Activated T-cell treated with anti-CD3 and anti-CD28 coated beads, Interleukin-2, amount 50 U/mL, for 72 hours (primary cell): ENCODE measurements at places on chromosomes 1 and 21. TPM values are rescaled to one million over a fixed set of nuclear protein-coding genes. Genes with fewer than 3 reads are reported as not detected.

ATP13A2 gene
- total RNA-seq = 22.2 TPM

NBPF10 gene
- total RNA-seq = 2.3 TPM

FMO3 gene
- not detected for total RNA-seq

GBP5 gene
- 135 TPM for total RNA-seq

C1orf87 gene
- total RNA-seq = not detected

BACE2 gene
- total RNA-seq = 1.1 TPM

MYBPH gene
- not detected for total RNA-seq

LCE1A gene
- not detected for total RNA-seq

S100PBP gene
- total RNA-seq = 45.5 TPM

OR2M3 gene
- not detected for total RNA-seq

LEMD1 gene
- total RNA-seq = 3.1 TPM

PDZK1 gene
- total RNA-seq = 0.39 TPM

NID1 gene
- total RNA-seq = 0.29 TPM

GCSAML gene
- total RNA-seq = 0.16 TPM

DNA sequence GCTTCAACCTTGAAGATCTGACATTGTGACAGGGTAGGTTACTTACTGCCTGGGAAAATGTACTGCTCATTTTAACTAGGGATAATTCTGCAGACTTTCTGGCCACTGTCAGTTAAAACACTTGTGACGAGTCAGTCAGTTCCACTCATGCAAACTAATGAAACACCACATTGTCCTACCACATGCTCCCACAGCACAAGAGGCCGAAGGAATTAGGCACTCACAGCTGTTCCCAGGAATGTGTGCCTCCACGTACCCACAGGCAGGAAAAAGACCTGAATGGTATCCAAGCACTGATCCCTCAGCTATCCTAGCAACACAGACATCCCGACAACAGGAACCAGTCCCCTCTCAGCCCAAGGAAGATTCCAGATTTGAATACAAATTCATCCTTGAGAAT is 12.3 kb downstream of the BCAR3 start:
- DNase-seq = no peak

- no peak for DNase-seq
Observed at GRCh38 chr1:176803596-176803995, 340.6 kb downstream of the PAPPA2 start.

DNA sequence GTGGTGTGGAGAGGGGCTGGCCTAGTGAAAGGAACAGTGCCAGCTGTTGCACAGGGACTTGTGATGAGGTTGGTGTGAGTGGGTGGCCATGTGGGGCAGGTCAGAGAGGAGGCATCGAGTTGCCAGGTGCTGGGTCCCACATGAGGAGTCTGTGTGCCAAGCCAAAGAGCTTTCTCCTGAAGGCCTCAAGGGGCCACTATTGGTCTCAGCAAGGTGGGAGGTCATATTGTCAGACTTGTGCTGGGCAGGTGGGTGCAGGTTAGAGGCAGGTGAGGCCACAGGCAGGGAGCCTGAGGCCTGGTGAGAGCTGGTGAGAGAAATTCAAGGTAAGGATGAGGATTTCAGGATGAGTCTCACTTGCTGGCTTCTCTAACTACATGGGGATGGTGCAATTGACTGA is 256.8 kb downstream of the DISC1 start:
- DNase-seq = no peak

DNA sequence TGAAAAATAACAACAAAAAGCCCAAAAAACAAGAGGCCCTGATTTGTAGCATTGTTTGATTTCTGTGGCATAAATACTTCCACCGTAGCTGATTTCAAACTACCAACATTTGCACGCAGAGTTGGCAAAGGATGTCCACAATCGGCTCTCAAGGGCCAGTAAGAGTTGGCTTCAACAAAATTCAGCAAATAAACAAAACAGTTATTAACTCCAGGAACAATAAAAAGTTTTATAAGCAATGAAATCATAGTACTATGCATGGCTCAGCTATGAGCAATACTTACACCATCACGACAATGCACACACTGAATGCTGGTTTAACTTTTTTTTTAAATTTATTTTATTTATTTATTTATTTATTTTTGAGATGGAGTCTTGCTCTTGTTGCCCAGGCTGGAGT is 8.7 kb upstream of the COX20 start:
- DNase-seq = no peak

GRCh38 chr1:2540816-2541492 is 10.9 kb upstream of the HES5 start:
- DNase-seq = no peak

DNA sequence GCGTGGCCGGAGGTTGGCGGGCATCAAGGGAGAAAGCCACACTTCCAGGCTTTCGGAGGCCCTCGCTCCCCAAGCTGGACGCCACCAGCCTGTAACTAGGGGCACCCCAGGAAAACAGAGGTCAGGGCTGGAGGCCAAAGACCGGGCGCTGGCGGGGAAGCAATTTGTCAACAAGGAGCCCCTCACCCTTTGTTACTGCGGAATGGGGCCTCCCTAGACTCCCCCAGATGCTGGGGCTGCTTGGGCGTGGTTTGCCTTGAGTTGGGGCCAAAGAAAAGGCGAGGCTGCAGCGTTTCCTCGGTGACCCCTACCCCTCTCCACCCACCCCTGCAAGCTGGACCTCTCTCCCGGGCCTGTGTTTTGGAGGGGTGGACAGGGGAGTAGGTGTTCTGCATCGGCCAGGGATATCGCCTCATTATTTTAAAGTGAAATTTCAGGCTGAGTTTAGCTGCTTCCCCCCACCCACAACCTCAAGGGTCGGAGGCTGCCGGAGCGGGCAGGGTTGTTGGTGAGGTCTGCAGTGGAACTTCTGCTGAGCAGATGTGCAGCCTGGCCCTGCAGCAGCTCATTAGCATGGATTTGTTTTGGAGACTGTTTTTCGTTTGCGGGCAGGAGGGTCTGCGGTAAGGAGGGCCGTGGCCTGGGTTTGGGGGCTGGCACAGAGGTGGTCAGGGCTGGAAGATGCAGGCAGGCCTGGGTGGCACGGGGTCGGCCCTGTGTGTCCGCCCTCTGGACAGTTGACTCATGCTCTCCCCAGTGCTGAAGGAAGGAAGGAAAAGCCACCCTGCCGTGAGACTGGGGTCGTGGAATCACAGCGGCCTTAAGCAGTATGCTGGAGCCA is 1.5 kb downstream of the NBL1 start:
- no peak for DNase-seq

DNA sequence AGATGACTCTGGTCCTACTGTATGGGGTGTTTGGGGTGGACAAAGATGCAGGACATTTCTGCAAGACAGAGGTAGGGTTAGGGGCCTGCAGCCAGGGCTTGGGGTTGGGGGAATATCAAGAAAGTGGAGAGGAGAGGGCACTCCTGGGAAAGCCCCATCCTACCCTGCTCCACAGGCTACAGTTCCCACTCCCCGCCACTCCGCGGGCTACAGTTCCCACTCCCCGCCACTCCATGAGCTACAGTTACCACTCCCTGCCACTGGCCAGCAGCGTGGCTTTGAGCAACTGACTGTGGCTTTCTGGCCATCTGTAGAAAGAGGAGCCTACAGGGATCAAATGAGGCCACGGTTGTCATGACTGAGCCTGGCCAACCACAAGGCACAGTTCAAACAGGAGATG is 93.8 kb upstream of the GRIK3 start:
- DNase-seq = no peak

DNA sequence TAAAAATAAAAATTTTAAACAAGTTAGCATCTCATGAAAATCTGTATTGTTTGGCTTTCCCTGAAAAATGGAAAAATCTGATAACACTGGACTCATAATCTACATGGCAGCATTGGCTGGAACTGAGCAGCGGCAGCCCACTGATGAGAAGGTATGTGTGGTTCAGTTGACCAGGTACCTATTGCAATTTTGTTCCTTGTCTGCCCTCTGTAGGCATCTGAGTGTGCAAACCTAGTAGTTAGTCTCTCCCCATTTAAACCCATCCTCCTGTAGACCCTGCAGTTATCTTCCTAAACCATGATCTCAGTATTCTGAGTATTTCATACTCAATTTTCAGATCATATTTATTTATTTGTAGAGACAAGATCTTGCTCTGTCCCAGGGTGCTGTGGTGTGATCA is 59.4 kb upstream of the SERBP1 start:
- peak; percentile 4 for DNase-seq

DNA sequence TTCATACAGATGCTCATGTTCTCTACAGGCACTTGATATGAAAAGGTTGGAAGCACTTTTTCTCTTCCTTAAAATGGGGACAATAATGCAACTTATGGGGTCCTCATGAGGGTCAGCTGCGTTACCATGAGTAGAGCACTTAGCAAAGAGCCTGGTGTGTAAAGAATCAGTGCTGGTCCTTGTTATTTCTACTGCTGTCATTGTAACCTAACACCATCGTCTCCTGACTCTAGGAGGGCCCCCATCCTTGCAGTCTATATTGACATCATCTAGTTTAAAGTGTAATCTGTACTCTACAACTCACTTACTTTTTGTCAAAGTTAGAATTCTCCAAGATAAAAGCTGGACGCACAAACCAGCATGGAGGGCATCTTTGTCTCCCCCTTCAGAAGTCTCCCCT is 2.4 kb downstream of the CAPN9 start:
- no peak for DNase-seq

DNA sequence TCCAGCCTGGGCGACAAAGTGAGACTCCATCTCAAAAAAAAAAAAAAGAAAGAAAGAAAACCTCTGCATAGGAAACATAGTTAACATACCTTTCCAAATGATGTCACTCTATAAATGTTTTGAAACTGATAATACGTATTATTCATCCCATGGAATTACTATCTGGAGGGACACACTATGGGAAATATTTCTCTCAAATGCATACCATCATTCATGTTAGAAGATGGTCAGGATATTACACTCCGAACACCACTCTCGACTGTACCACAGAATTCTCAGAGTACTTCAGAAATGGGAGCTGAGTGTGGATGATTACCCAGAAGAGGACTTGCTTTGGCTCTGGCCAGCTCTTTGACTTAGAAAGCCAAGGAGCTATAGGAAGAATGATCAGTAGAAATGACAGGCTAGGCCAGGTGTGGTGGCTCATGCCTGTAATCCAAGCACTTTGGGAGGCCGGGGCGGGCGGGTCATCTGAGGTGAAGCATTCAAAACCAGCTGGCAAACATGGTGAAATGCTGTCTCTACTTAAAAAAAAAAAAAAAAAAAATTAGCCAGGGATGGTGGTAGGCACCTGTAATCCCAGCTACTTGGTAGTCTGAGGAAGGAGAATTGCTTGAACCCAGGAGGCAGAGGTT is 5.2 kb upstream of the LIN28A start:
- no peak for DNase-seq

DNA sequence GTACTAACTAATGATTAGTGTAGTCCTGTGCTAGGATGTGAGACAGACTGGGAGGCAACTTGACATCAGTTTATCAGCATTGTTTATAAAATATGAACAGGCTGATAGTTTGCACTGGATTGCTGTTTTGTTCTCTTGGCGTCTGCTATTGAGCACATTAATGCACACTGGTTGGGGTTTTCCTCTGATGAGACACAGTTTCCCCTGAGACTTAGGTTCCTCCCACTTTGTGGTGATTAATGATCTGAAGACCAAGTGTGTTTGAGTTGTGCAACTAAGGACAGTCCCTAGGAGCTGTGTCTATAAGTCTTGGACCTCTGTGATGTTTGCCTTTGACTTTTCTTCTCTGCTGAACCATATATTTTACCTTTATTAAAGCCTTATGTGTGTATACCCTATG is 1015.4 kb downstream of the AMY1C start:
- DNase-seq = no peak

DNA sequence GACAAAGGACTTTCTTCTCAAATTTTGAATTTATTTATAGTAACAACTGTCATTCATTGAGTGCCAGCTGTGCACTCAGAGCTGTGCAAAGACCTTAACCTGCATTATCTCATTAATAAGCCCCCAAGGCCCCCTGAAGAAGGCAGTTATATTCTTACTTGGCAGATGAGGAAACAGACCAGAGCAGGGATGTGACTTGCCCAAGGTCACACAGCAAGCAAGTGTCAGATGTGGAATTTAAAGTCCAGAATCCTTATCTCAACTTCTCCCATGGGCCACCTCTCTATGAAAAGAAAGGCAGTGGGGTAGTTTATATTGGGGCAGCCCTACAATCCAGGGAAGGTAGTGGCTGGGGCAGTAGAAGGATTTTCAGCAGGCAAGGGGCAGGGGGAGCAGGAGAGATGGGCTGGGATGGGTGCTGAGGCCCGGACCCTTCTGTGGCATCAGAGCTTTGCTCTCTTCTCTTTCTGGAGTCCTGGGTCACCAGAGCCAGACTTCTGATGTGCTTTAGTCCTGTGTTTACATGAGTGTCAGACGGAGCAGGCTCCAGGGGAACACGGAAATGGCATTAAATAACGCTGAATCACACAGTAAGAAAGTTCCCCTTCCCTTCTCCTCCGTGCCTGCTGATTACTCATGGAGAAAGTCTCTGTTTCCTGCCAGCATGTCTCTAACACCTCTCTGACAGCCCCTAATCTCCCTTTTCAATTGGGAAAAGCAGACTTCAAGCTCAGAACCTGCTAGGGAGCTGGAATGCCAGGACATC is 39.5 kb downstream of the EPHB2 start:
- DNase-seq = no peak

DNA sequence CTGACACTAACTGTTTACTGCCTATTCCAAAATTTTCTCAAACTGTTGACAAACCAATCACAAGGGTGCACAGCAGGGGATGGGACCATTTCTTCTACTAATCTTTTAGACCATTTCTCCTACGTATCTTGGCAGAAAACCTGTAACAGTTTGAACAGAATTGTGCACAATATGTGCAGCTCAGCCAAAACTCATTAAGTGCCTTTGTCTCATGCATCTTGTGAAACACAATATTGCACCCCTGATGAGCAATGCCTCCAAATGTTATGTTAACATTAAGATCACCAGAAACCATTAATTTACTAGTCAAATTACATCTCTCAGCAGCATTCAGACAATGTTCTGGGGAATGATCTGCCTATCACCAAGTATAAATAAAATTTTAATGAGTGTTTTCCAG is 247.5 kb downstream of the NRIP1 start:
- no peak for DNase-seq

DNA sequence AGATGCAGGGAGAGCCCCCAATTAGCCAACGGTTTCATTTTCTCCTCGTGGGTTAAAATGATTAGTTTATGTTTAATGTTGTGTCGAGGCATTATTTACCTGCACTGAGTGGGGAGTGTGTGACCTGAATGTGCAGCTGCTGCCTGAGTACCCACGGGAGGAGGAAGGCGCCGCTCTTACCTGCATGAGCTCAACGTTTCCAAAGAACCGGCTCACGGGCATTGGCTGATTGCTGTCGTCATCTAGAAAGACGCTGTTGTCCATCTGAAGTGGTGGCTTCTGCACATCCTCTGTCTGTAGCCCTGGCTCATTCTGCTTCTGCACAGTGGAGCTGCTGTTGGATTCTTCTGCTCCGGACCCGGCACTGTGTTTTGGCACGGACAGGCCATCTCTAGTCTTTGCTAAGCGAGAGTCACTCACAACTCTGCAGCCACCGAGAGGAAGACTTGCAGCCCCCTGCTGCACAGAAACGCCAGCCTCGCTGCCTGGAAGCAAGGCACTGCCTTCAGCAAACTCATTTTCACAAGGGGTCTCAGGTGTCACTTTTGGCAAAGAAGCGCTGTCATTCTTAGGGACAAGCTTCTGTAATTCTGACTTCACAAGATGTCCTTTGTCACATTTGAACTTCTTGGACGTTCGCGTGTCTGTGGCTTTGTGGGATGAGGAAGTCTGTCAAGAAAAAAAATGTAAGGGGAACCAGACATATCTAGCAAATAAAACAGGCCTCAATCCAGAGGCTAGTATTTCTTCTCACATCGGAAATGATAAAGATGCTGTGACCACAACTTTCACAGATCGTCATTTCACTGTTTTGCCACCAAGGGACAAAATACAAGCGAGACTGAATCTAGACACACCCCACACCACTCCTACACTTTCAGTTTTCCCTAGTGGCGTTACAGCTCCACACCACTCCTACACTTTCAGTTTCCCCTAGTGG is 9.4 kb downstream of the C1orf174 start:
- DNase-seq = no peak

- DNase-seq = no peak
Observed at GRCh38 chr1:27220096-27220495, 14.3 kb upstream of the WDTC1 start.
